ENCODE measurements at places on chromosomes 5 and 9. TPM values are rescaled to one million over a fixed set of nuclear protein-coding genes. Genes with fewer than 3 reads are reported as not detected.
A peak's percentile ranks its signal among the peaks of the same experiment; 100 is the strongest.

DRD1 gene
- polyA plus RNA-seq = not detected

- DNase-seq = no peak
Observed at GRCh38 chr9:129898185-129898584, 62.9 kb downstream of the USP20 start.

DNA sequence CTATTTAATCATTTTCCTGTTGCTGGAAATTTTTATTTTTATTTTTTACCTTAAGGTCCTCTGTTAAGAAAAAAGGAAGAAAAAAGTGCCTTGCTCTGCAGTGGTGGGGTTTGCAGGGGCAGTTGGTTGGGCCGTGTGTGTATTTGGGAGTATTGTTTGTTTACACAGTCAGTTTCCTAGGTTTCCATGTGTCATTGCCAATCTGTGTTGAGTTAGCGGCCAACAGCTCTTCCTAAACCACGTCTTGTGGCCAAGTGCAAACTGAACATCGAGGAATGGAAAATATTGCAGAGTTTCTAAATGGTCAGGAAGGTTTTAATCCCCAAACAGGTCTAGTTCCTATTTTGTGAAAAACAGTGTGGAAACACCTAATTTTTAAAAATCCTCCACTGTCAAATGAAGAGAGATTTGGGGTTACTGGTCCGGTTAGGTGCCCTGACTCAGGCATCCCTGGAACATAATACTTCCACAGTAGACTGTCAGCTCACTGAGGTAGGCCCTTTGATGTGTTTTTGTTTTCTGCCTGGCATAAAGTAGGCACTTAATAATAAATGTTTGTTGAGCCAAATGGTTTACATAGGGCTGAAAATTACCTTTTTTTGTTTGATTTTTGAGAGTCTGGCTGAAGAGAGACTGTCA lies 37.0 kb downstream of the MAMDC2 start:
- DNase-seq = peak; percentile 10

DNA sequence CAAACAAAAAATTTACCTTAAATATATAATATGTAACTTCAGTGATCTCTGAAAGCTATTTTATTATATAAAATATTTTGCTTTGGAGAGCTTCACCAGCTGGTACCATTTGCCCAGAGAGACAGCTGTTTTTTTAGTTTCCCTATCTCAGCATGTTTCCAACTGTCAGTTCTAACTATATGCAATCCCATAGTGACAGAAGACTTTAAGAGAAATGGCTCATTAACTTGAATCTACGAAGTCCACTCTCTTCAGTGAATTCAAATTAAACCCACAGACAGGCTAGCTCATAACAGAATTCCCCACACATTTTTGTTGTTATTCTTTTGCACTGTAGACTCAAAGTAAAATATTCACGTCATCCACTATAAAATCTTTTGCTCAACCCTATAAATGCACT lies 251.8 kb upstream of the POU5F2 start:
- DNase-seq = no peak

- DNase-seq = no peak
Observed at GRCh38 chr5:5585751-5586341, 163.4 kb downstream of the ICE1 start.

All from left kidney (tissue), 8 donors.